ENCODE measurements at places on chromosomes 13 and 19. TPM values are rescaled to one million over a fixed set of nuclear protein-coding genes. Genes with fewer than 3 reads are reported as not detected.
A peak's percentile ranks its signal among the peaks of the same experiment; 100 is the strongest.

DNA sequence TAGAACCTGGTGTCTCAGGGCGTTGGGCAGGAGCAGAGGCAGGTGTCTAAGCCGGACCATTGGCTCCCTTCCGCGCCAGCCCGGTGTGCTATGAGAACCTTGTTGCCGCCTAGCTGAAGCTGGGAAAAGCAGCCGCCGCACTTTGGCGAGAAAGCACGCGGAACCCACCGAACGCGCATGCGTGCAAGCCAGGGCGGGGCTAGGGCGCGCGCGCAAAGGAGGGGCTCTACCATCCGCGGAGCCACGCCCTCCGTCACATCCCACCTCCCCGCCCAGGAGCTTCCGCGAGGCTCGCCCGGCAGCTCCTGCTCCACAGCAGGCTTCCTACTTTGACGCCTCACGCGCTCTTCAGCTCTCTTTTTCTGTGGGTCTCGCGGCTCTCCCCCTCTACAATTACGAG is 51.3 kb downstream of the WDR87 start:
- peak; percentile 53 for DNase-seq

DNA sequence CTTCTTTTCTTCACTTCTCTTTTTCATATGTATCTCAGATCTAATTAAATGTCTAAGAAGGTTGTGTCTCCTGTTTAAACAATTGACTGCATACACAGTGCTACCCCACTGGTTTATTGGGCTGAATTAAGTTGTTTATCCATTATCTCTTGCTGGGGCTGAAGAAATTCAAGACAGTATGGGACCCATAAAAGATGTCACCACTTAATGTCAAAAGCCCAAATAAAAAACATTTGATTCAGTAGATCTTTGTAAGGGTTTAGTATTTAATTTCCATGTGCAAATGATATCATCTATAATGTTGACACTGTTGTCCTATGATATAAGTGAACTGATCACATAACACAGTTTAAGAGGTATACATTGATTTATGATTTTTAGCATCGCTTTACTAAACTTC is 1431.9 kb upstream of the PCDH20 start:
- DNase-seq = no peak

DNA sequence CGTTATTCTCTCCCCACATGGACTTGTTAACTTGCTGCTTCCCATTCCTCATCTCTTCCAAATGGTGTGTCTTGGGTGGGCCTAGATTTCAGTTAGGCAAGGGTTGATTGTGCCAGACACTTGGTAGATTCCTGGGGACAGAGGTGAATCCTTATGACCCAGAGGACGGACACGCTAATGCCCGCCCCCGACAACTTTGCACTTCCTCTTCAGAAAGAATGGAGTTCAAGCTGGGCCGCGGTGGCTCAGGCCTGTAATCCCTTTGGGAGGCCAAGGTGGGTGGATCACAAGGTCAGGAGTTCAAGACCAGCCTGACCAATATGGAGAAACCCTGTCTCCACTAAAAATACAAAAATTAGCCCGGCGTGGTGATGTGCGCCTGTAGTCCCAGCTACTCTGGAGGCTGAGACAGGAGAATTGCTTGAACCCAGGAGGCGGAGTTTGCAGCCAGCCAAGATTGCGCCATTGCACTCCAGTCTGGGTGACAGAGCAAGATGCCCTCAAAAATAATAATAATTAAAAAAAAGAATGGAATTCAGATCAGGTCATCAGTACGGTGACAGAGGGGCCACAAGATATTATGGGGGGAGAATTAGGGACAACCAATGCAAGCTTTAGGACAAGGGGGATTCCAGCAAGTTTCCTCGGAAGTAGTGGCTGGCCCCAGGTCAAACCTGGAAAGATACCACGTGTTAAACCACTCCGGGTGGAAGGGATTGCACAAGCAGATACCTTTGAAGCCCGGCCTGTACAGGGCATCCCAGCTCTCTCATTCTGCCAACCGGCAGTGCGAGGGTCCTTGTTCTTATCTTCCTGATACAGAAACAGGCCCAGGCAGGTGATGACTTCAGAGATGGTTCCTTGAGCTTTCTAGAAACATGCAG is 2.7 kb downstream of the MYO9B start:
- no peak for DNase-seq

Gene MCEMP1
- total RNA-seq = not detected

Gene MISP
- total RNA-seq = not detected

DNA sequence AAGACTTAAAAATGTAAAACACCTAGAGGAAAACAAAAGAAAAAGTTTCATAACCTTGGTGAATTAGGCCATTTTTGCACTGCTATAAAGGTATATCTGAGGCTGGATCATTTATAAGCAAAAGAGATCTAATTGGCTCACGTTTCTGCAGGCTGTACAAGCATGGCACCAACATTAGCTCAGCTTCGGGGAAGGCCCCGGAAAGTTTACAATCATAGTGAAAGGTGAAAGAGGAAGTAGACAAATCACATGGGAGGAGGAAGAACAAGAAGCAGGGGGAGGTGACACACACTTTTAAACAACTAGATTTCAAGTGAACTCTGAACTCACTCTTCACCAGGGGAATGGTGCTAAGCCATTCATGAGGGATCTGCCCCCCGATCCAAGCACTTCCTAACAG is 1358.5 kb upstream of the PCDH9 start:
- no peak for DNase-seq

DNA sequence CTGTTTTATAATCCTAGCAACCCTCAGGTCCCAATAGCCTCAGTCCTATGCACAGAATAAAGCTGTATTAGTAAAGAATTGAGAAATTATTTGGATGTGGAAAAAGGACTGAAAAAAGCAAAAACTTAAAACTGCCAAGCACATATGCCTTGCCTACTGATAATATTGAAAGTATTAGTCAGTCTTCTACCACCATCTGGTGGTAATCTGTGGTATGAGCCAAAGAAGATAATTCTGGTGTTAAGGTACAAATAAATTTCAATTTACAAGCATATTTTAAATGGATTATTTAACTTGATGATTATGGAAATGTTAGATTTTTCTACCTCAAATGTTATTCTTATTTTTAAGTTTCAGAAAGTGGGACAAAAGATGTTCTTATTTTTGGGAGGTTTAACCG is 460.3 kb upstream of the KLHL1 start:
- no peak for DNase-seq

DNA sequence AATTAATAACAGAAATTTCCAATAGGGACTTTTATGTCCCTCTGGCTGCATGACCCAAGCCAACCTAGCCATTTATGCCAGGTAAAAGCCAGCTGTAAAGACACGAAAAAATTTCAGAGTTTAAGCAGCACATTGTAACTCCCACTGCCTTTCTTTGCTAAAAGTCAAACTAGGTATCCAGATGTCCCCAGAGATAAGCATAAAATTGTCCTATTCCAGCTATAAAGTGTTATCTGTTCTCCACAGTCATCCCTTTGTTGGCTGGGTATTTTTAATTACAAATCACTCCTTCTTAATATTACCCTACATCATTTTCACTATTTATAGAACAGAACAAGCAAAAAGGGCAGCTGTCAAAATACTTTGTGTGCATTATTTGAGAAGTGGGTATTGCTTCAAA is 3.2 kb upstream of the ZNF154 start:
- DNase-seq = no peak

Gene CCDC169
- 0.50 TPM for total RNA-seq

GRCh38 chr19:48303367-48303766 is 22.0 kb upstream of the EMP3 start:
- no peak for DNase-seq

Gene DAND5
- not detected for total RNA-seq

- no peak for DNase-seq
These were observed 131.8 kb downstream of the KCTD15 start for GRCh38 chr19:33928458-33928950.

DNA sequence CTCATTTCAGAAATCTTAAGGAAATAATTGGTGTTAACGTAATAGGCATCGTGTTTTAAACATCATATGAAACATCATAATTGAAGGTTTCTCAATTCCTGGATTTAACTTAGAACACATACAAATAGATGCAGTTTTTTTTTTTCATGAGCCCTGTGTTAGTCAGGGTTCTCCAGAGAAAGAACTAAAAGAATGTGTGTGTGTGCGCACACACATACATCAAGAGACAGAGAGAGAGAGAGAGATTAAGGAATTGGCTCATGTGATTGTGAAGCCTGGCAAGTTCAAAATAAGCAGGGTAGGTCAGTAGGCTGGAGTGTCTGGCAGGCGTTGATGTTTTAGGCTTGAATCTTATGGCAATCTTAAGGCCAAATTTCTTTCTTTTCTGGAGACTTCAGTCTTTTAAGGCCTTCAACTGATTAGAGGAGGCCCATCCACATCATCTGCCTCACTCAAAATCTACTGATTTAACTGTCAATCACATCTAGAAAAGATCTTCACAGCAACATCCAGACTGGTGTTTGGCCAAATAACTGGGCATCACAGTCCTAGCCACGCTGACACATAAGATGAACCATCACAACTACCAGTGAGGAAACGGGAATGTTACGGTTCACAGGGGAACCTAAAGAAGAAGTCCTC is 25.2 kb downstream of the SPATA13 start:
- DNase-seq = no peak

DNA sequence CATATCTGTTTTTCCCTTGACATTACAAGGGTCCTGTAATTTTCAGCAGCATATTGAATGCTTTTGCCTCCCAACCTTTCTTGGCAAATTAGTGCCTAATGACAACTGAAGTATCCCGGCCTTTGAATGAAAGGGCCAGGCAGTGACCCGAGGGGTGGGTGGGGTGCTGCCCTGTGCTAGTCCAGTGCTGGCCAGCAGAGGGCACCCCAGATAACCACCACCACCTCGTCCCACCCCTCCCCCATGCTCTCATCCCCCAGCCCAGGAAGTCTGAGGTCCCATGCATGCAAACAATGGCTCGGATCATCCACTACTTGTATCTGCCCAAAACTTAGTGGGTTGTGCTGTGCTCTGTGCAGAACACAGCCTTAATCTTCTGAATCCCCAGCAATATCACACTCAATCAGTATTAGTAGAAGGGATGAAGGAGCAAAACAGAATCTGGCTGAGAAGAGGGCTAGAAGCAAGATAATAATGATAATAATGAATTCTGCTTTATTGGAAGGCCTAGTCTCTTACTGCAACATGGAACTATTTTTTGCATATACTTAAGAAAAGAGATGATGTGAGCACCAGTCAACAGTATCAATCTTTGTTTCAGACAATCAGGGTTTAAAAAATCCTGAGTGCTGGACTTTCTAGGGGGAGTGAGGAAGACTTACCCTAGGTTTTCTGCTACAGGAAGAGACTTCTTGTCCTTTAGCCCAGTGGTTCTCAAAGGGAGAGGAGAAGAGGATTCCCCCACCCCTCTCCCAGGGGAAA is 3.8 kb downstream of the ATP12A start:
- peak; percentile 84 for DNase-seq

All from activated CD4-positive, alpha-beta T cell treated with anti-CD3 and anti-CD28 coated beads, Interleukin-2, amount 10 ng/mL, durations not matched to agents 24 days and 14 days (primary cell).